ENCODE measurements at places on chromosomes 1 and 21. TPM values are rescaled to one million over a fixed set of nuclear protein-coding genes. Genes with fewer than 3 reads are reported as not detected.

GRCh38 chr1:43482215-43482614 is 28.5 kb upstream of the HYI start:
- DNase-seq, result no peak

DNA sequence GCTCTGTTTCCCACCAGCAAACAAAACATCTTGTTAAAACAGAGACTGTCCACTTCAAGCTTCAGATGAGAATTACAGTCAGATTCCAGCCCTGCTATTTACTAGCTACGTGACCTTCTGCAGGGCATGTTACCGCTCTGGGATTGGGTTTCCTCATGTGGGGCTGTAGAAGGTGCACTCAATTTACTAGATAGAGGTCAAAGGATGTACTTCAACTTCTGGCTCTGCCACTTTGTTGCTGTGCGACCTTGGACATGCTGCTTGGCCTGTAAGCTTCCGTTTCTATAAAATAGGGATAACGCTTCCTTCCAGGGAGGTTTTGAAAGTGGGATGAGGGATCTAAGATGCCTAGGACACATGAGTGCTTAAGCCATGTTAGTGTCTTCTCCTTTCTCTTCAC is 46.0 kb upstream of the LRIG2 start:
- DNase-seq, result no peak

DNA sequence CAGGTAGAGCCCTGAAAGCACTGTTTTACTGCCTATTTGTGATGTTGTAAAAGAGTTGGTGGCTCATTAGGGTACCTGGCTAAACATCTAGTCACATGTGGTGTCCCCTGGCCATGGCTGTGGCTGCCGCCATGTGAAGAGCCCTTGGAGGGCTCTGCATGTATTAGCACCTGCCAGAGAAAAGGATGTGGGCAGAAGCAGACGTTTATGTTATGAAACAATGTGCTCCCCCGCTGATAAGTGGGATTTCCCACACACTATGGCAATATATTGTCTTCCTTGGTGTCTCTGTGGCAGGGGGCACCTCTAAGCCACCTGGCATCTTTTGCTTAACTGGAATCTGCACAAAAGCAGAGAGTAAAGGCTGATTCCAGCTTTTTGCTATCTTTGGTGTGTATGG is 9.6 kb downstream of the TENT5C start:
- no peak for DNase-seq

DNA sequence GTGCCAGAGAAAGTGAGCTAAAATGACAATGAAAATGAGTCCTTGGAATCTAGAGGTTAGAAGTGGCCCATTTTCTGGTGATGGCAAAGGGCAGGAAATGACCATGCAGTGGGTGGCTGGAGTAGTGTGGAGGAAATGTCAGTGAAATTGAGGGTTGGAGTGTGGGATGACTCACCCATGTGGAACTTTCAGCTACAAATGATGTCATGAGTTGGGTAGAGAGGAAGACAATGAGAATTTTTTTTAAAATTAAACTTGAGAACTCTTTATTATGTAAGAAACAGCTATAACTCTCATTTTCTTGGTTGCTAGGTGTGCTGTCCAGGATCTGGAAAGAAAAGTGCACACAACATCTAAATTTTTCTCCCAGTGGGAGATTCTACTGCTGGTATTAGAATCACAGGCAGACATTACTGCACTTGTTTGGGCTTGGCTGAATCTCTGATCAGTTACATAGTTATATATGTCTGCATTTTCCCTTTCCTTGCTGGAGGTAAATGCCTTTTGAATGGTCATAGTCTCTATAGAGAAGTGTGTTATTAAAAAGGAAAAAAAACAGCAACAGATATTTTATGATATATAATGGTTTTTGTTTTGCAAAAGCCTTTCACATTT is 56.8 kb upstream of the GNG12 start:
- no peak for DNase-seq

- no peak for DNase-seq
Observed at GRCh38 chr1:151811181-151811580, 6.0 kb upstream of the LINGO4 start.

- DNase-seq, result no peak
Observed at GRCh38 chr1:12481928-12482327, 136.1 kb downstream of the DHRS3 start.

- no peak for DNase-seq
Observed at GRCh38 chr1:178745260-178745659, 20.2 kb downstream of the RALGPS2 start.

- DNase-seq, result no peak
Observed at GRCh38 chr1:25848531-25848930, 10.7 kb downstream of the AUNIP start.

DNA sequence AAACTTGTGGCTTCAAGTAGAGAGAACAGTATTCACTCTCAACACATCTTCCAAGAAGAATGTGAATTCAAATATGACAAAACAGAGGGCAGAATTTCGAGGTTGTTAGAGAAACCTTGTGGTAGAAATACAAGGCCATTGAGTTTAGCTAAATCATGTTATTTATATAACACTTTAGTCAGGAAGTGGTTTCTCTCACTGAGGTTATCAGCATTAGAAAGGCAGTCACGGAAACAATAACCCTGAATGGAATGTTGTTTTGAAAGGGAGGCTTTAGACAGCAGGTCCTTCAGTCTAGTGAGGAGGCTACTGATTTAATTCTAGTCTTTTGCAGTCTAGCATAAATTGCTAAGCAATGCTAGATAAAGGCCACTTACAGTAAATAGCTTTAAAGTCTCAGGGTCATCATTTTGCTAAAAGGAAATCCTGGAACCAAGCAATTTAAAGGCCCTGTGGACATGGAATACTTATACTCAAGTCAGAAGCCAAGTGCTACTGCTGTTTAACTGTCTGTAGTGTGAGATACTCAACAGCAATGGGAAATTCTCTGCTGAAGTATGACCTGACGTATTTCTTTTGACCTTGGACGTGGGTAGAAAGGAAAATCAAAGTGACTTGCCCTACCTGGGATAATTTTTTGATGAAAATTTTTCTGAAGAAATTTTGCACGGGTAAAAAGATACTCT is 89.0 kb upstream of the CHODL start:
- no peak for DNase-seq

GRCh38 chr1:2506007-2506860 is 20.2 kb downstream of the PANK4 start:
- DNase-seq, result no peak

GRCh38 chr1:1777950-1778662 is at the start of gene NADK:
TSS of gene NADK (minus strand) at chr1:1778470. CDS start at chr1:1765406, 13,064 bp downstream.
- peak; percentile 95 for DNase-seq

GRCh38 chr1:23539698-23540266 is 8.7 kb upstream of the E2F2 start:
- peak; percentile 89 for DNase-seq

DNA sequence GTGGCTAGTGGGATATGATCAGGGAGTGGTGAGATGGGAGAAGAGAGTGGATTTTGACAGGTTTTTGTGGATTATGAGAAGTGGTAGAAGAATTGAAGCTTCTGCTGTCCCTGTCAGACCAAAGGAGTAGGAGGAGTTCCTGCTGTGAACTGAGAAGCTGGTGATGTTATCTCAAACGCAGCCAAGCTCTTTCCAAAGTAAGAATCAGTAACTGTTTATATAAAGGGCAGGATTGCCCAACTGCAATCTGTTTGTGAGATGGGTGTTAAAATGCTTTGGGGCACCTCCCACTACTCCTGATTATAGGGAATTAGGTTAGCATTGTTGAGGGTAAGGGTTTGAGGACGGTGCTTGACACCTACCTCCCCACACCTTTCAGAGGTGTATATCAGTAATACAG is 60.5 kb upstream of the USP25 start:
- DNase-seq, result no peak

Gene STXBP3
- total RNA-seq, result 58.3 TPM

Gene ZNF593OS
- not detected for total RNA-seq

Gene IL22RA1
- not detected for total RNA-seq

Gene LCE1E
- not detected for total RNA-seq

Gene CCDC185
- not detected for total RNA-seq

Gene C4BPA
- total RNA-seq, result not detected
